ENCODE measurements at places on chromosomes 3 and 15. TPM values are rescaled to one million over a fixed set of nuclear protein-coding genes. Genes with fewer than 3 reads are reported as not detected.

The RASGRP1 gene
- total RNA-seq, result 0.37 TPM

The LHFPL4 gene
- total RNA-seq, result 0.09 TPM

The TRIM59 gene
- total RNA-seq, result 15.5 TPM

The GOLGA6B gene
- not detected for total RNA-seq

The CPNE4 gene
- not detected for total RNA-seq

The CCR2 gene
- not detected for total RNA-seq

The TMEM158 gene
- total RNA-seq, result 35.7 TPM

The MGA gene
- 28.5 TPM for total RNA-seq

The GSK3B gene
- total RNA-seq, result 31.1 TPM

Data from smooth muscle cell of bladder (primary cell).